ENCODE measurements at places on chromosomes 1 and 21. TPM values are rescaled to one million over a fixed set of nuclear protein-coding genes. Genes with fewer than 3 reads are reported as not detected.

SPATA21 gene
- total RNA-seq: not detected

MEF2D gene
- 52.5 TPM for total RNA-seq

AMY2B gene
- total RNA-seq: 13.4 TPM

CATSPERE gene
- 2.0 TPM for total RNA-seq

NOTCH2 gene
- total RNA-seq: 179 TPM

FAM72C gene
- total RNA-seq: 1.5 TPM

KCNA2 gene
- total RNA-seq: 0.25 TPM

TAF12 gene
- total RNA-seq: 27.8 TPM

KCNJ15 gene
- total RNA-seq: 76.4 TPM

HPCAL4 gene
- total RNA-seq: 0.18 TPM

RAB25 gene
- 62.7 TPM for total RNA-seq

- no peak for DNase-seq
These were observed 19.3 kb downstream of the GBP6 start for GRCh38 chr1:89383185-89383584.

DNA sequence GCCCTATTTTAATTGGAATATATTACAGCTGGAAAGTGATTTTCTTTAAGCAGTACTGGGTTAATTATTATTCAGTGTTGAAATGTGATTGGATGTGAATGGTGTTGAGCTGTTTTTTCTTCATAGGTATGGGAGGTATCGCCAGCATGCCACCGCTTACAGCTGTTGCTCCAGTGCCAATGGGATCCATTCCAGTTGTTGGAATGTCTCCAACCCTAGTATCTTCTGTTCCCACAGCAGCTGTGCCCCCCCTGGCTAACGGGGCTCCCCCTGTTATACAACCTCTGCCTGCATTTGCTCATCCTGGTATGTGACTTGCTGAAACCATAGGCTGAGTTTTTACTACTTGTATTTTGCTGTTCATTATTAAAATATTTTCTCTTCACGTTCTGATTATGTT, 107.7 kb downstream of the ITSN1 start:
- DNase-seq: no peak

- no peak for DNase-seq
These were observed 22.4 kb downstream of the NADK start for GRCh38 chr1:1755852-1756251.

GRCh38 chr1:222785529-222785928, 29.3 kb upstream of the DISP1 start:
- peak; percentile 44 for DNase-seq

- DNase-seq: no peak
These were observed 9.4 kb downstream of the LAPTM5 start for GRCh38 chr1:30748098-30748698.

GRCh38 chr21:29606613-29607012, 307.9 kb downstream of the BACH1 start:
- no peak for DNase-seq

DNA sequence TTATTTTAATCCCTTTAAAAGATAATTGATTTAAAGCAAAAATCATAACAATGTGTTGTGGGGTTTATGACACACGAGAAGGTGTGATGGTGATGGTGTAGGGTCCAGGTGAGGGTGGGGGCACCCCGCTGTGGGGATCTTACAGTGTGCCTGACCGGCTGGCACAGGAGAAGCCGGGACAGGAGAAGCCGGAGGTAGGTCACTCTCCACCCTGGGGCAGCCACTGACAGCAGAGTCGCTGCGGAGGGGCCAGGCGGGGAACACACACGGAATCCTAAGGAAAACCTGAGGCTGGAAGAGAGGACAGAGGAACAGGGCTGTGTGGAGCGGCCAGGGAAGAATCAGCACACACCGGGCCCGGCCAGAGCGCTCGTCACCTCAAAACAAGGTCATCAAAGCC, 4.3 kb upstream of the LRRC3 start:
- no peak for DNase-seq

GRCh38 chr21:14403681-14404318, 20.9 kb upstream of the HSPA13 start:
- peak; percentile 64 for DNase-seq

- DNase-seq: peak; percentile 80
These were observed 735 bp upstream of the BRINP3 start for GRCh38 chr1:190478149-190479049.

DNA sequence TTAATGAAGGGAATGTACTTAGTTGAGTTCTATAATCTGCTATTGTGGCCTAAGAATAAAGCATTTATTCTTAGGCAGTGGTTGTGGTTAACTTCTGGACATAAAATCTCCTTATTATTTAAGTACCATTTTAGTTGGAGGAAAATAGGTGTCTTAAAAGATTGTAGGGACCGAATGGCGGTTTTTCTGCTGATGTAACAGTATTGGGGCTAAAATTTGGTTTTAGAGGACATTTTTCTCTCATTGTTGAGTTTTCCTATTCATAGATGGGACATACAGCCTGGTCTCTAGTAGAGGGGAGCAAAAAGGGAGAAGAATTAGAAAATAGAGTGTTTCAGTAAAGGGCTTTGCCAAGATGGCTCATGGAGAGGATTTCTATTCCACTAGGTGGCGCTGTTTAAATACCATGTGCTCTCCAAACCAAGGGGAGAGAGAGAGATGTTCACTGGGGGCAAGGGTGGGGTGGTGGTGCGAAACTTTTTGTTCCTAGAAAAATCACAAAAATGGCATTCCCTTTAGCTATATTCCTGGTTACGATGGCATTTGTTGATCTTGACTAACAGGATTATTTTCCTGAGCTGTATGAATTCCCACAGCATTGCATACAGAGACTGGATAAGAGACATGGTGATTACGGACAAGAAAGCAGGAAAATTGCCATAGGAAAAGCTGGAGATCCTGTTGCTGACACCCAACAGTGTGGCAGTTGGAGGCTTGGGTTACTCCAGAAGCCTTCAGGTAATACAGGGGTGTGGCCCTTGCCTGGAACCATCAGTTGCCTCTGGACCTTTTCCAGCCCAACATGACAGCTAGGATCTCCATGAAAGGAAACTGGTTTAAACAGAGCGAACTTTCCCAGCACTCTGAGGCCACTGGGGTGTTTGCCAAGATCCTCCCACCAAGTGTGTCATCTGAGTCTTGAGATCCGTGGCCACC, 18.2 kb upstream of the FCGR2A start:
- peak; percentile 42 for DNase-seq

- DNase-seq: no peak
These were observed 86.6 kb upstream of the ERRFI1 start for GRCh38 chr1:8112611-8113261.

- DNase-seq: peak; percentile 37
These were observed 1.1 kb downstream of the DFFB start for GRCh38 chr1:3858231-3858981.

GRCh38 chr21:16509476-16509875, 779.7 kb downstream of the USP25 start:
- DNase-seq: no peak

- DNase-seq: peak; percentile 87
These were observed 1.2 kb upstream of the KIRREL1 start for GRCh38 chr1:157992031-157992832.

DNA sequence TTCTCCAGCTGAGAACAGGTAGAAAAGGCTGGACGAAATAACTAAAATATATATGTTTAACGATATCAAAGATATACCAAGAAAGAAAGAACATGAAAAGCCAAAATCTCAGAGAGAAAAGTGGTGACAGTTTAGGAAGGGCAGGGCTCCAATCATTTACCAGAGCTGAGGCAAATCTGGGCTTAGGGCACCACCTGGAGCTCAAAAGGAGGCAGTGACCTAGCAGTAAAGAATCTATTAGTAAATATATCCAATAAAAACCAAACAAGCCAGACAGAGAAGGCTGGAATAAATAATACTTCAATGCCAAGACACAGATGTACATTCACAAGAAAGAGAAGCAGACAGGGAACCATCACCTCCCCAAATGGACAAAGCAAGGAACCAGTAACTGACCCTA, 43.5 kb downstream of the CHIA start:
- DNase-seq: no peak

DNA sequence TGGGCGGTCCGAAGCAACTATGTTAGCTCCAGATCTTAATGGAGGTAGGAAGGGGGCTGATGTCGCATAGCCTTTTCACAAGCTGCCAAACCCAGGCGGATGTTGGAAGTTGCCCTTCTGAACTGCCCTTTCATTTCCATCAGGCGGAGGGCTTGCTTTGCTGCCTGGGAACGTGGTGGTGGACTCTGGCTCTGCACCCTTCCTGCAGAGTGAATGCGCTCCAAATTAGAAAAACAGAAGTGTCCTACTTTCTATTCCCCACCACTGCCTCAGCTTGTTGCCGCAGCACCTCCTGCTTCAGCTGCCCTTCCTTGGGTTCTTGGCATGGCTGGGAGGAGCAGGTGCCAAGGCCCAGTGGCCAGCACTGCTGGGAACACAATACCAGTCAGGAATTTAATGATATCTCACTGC, 60.6 kb downstream of the AK4 start:
- no peak for DNase-seq

DNA sequence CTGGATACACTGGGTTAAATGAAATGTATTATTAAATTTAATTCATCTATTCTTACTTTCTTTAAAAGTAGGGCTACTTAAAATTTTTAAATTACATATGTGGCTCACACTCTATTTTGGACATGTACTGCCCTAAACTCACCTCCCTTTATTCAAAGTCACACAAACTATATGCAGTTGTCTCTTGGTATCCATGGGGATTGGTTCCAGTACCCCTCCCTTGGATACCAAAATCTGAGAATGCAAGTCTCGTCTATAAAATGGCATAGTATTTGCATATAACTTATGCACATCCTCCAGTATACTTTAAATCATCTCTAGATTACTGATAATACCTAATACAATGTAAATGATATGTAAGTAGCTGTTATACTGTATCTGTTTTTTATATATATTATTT, 57.6 kb downstream of the FAF1 start:
- DNase-seq: no peak

- DNase-seq: no peak
These were observed 74.3 kb downstream of the SDC3 start for GRCh38 chr1:30834253-30834652.

GRCh38 chr21:43664358-43664757, 5.0 kb downstream of the RRP1B start:
- no peak for DNase-seq

DNA sequence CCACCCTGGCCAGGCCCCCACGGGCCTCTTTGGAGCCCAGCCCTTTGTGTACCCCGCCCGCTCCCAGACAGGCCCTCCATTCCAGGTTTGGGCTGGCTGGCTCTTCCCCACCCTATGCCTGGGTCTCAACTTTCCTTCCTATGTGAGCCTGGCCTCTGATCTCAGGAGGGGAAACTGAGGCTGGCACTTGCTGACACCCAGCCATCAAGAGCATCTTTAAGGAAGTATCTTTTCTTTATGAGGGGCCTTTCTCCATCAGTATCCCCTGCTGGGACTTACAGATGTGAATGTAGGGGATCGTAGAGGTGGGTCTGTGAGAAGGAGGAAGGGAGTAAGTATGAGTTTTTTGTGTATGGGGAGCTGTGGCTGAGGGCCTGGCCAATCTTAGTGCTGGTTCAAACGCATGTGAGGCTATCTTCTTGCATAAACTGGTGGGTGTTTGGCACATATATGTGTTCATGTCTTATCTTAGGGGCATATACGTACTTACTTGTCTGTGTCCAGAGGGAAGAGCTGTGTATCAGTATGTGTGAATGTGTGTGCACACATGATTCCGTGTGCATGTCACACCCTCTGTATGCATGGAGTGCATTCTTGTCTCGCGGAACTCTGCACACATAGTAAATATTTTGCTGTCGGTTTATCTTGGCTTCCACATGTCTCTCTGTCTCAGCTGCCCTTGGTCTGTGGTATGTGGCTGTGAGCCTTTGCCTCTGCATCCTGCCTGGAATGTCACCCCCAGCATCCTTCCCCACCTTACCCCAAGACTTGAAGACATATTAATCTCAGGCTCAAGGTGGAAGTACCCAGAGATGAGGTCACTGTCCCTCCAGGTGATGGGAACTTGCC, 5.4 kb downstream of the NECTIN4 start:
- no peak for DNase-seq

- DNase-seq: no peak
These were observed 11.2 kb upstream of the PLPP3 start for GRCh38 chr1:56590520-56591011.

DNA sequence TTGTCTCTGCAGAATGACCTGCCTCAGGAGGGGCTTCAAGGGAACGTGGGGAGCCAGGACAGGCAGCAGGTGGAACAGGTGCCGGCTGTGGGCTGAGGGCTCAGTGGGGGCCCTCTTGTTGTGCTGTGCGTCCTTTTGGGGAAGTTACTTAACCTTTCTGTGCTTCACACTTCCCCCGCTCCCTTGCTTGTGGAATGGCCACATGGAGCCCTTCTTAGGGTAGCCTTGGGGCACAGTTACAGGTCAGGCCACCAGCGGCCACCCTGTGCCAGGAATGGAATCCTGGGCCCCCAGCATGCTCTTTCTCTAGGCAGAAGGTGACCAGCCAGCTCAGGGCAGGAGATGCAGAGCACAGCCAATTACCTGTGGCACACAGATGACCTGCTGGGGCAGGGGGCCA, 2.6 kb downstream of the IKBKE start:
- DNase-seq: no peak

DNA sequence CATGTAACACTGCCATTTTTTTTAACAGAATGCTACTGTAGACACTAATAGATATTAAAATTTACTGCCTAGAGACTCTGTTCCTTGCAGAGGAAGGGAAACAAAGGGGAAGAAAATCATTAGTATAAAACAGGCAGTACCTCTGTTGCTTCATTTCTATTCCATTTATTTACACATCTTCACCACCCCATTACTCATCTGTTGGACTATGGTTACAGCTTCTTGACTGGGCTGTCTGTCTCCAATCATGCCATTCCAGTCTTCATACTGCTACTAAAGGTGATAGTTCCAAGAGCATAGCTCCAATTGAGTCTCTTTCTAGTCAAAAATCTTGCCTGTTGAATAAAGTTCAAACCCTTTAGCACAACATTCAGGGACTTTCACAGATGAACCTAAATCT, 22.2 kb upstream of the GPR25 start:
- DNase-seq: no peak

DNA sequence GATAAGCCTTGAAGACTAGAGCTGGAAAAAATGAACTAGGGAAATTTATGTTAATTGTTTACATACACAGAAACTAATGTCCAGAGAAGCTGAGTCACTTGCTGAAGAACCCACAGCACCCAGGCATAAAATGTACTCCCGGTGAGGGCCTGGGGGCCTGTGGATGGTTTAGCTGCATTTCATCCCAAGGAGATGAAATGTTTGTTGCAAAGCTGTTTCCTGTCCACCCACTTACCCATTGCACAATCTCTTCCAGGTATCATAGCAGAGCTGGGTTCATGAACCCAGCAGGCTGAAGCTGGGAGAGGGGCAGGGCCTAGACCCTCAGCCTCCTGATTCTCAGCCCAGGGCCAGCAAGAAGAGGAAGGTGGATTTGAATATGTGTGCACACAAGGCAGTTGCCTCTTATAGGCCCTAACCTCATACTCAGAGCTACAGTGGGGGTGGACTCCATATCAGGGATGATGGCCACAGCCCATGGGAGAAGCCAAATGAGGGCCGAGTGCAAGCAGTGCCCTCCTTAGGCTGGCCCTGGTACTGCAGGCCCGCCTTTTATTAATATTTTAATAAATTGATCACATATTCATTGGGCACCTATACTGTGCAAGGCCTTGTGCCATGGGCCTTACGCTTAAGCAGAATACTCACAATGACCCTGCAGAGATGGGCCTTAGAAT, 110.8 kb downstream of the LACTBL1 start:
- DNase-seq: peak; percentile 56

GRCh38 chr1:165152109-165152508, 204.4 kb downstream of the LMX1A start:
- no peak for DNase-seq
